Stimulated activated CD8-positive, alpha-beta memory T cell treated with anti-CD3 and anti-CD28 coated beads, Interleukin-15, amount 100 ng/mL, for 4 hours (primary cell): ENCODE measurements at places on chromosomes 13 and 19.

DNA sequence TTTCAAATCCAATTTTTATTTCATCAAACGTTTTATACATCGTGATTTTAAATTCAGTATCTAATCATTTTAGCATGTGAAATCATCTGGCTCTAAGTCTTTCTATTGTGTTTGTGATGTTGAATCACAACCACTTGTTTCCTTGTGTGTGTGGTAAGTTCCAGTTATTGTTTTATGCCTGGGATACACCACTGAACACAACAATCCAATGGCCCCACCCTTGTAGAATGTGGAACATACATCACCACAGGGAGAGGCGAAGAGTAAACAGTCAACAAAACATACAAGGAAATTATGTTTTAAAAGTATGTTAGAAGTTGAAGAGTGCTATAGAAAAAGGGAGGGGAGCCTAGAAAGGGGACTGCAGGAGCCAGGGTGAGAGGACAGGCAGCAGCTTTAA, 100.5 kb downstream of the EPSTI1 start:
- no peak for DNase-seq

- DNase-seq: no peak
Observed at GRCh38 chr13:40433577-40433976, 232.9 kb downstream of the FOXO1 start.

GRCh38 chr19:28422791-28423650, 789.9 kb downstream of the UQCRFS1 start:
- no peak for DNase-seq

DNA sequence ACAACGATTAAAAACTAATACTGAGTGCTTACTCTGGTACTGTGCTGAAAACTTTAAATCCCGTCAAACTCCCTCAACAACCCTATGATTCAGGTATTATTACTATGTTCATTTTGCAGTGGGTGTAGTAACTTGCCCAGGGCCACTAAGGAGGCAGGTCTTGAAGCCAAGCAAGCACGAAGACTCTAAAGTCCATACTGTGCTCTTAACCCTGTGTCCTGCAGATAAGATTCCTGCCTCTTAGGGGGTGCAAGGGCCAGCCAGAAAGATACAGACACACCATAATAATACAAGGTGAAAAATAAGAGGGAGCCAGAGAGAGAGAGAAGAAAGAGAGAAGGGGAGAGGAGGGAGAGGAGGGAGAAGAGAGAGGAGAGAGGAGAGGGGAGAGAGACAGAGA, 95.5 kb downstream of the CDADC1 start:
- DNase-seq: no peak

GRCh38 chr13:60924856-60925255, 490.8 kb downstream of the PCDH20 start:
- no peak for DNase-seq

- no peak for DNase-seq
Observed at GRCh38 chr13:98910501-98910951, 67.3 kb downstream of the DOCK9 start.

- no peak for DNase-seq
Observed at GRCh38 chr13:60755380-60756163, 358.6 kb downstream of the TDRD3 start.

DNA sequence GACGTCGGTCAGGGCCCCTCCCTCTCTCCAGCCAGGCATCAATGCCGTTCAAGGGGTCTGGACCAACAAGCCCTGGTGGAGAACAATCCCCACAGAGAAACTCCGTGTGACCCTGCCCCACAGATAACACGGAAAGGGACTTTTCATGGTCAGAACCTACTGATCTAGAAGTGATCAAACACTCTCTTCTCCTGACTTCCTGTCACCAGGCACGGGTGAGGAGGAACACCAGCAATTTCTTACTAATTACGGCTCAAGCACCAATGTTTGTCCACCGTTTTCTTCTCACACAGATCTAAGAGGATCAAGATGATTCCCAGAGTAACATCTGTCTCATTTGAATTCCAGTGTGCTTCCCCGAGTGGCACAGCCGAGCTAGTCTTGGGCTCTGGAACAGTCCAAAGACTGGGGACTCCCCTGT, 11.8 kb downstream of the RASA3 start:
- no peak for DNase-seq

- DNase-seq: no peak
Observed at GRCh38 chr19:41362143-41362847, 1.7 kb downstream of the B9D2 start.

GRCh38 chr19:2805261-2805900, 14.3 kb upstream of the ZNF554 start:
- DNase-seq: no peak

- DNase-seq: no peak
Observed at GRCh38 chr13:95360464-95361097, 59.3 kb upstream of the ABCC4 start.

DNA sequence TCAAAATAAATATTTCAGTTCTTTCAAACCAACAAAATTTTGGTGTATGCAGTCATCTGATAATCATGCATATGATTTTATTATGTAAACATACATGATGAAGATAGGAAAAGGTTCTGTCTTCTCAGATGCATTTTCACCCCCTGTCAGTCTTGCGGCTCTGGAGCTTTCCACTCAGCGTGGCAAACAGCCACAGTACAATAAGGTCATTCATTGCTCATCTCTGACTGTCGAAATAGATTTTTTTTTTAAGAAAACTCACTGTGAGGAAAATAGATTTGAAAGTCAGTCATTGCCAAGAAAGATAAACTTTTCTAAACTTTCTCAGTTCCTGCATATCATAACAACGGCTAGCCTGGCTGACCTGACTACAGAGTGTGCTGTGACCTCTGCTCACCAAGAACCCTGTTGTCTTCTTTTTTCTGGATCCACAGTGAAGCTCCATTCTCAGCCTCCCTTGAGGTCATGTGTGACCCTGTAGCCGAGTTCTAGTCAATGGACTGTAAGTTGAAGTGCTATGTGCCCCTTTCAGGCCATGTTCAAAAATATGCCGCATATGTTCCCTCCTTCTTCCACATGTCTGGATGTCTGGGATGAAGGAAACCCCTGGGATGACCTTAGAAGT, 519.6 kb downstream of the KLF5 start:
- DNase-seq: no peak

DNA sequence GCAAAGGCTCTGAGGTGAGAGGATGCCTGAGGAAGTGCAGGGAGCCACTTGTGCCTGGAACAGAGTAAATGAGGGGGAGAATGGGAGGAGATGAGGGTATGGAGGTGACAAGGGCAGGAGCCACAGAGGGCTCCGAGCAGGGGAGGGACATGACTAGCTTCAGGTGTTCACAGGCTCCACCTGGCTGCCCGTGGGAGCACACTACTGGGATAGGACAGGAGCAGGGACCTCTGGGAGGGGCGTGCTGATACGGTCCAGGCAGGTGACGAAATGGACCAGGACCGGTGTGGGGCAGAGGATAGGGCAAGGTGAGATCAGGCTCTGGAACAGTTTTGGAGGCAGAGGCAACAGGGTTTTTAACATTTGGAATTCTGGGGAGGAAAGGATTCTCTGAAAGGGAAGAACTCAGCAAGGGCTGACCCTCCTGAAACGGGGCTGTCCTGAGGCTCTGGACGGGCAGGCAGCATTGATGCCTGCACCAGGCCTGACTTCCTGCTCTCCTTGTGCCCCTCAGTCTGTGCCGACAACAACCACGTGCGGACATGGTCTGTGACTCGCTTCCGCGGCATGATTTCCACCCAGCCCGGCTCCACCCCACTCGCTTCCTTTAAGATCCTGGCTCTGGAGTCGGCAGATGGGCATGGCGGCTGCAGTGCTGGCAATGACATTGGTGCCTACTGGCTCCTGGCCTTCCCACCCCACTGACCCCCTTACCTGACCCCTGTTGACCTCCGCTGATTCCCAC, 11.6 kb downstream of the SHKBP1 start:
- DNase-seq: no peak

GRCh38 chr13:77508959-77509620, 26.4 kb upstream of the SCEL start:
- DNase-seq: no peak
